ENCODE measurements at places on chromosomes 13 and 19. TPM values are rescaled to one million over a fixed set of nuclear protein-coding genes. Genes with fewer than 3 reads are reported as not detected.

CYP2F1 gene
- total RNA-seq, result not detected

RDH8 gene
- total RNA-seq, result 0.31 TPM

NOP53 gene
- total RNA-seq, result 235 TPM

TMEM145 gene
- 3.0 TPM for total RNA-seq

PODNL1 gene
- total RNA-seq, result 1.4 TPM
